ENCODE measurements at places on chromosomes 2 and 18.
A peak's percentile ranks its signal among the peaks of the same experiment; 100 is the strongest.

GRCh38 chr2:173866874-173867618 lies 98.1 kb downstream of the SP3 start:
- no peak overlapping the region for H3K4me3 ChIP-seq
- H3K27ac ChIP-seq, result no peak overlapping the region

GRCh38 chr2:239366740-239367139 lies 34.1 kb downstream of the HDAC4 start:
- no peak overlapping the region for H3K4me3 ChIP-seq
- H3K4me1 ChIP-seq, result peaks cover 27% of the 10 kb centered on the region
- peak; percentile 7 for DNase-seq
- no peaks in the 10 kb centered on the region for H3K36me3 ChIP-seq
- H3K27me3 ChIP-seq, result no peaks in the 10 kb centered on the region

GRCh38 chr2:234158812-234159211 lies 108.3 kb downstream of the SPP2 start:
- no peak overlapping the region for H3K27ac ChIP-seq
- no peaks in the 10 kb centered on the region for H3K27me3 ChIP-seq
- no peak overlapping the region for H3K4me3 ChIP-seq
- H3K4me1 ChIP-seq, result no peaks in the 10 kb centered on the region

- peaks cover 6% of the 10 kb centered on the region for H3K27me3 ChIP-seq
- H3K27ac ChIP-seq, result no peak overlapping the region
- no peaks in the 10 kb centered on the region for H3K36me3 ChIP-seq
Observed at GRCh38 chr18:45119876-45120275, 439.2 kb downstream of the SETBP1 start.

- no peak for DNase-seq
- no peaks in the 10 kb centered on the region for H3K36me3 ChIP-seq
- no peak overlapping the region for H3K27ac ChIP-seq
- no peaks in the 10 kb centered on the region for H3K27me3 ChIP-seq
Observed at GRCh38 chr2:209570194-209570593, 146.3 kb downstream of the MAP2 start.

DNA sequence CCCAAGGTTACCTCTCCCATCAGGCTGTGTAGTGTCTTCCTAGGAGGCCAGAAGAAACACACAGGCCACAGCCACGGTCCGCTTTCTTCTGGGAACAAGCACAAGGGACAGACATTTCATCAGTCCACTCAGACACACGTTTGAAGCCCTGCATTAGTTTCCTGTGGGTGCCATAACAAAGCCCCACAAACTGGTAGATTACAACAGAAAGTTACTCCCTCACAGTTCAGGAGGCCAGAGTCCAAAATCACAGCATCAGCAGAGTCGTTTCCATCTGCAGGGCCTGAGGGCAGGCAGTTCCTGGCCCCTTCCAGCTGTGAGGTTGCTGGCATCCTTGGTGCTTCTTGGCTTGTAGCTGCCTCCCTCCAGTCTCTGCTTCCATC lies 8.8 kb upstream of the PRLH start:
- no peak overlapping the region for H3K4me3 ChIP-seq
- H3K27me3 ChIP-seq, result no peaks in the 10 kb centered on the region
- H3K36me3 ChIP-seq, result no peaks in the 10 kb centered on the region
- H3K4me1 ChIP-seq, result no peaks in the 10 kb centered on the region
- H3K27ac ChIP-seq, result no peak overlapping the region

- no peaks in the 10 kb centered on the region for H3K36me3 ChIP-seq
- H3K27ac ChIP-seq, result no peak overlapping the region
- H3K4me1 ChIP-seq, result no peaks in the 10 kb centered on the region
- H3K4me3 ChIP-seq, result no peak overlapping the region
Observed at GRCh38 chr18:13328213-13328612, 109.7 kb downstream of the LDLRAD4 start.

DNA sequence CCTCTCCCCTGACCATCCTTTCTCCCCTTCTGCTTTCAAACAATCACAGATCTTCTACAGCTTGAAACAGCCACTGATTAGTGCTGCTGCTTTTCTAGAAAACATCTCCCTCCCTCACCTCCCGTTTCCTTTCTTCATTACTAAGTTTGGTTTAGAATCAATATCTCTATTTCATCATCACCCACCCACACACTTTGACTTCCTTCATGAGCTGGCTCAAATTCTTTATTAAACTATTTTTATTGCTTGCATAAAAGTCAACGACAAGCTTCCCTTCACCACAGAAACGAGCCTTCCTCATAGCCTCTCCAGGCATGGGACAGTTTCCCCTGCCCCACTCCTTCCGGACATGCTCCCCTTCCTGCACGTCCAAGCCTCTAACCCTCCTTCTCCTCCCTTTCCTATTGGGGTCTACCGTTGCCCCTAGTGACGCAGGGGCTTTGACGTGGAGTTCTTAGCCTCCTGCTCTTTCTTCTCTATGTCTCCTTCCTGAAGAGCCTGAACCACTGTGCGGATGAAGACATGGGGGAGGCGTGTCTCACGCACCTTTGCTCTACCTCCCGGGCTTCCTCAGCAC lies 172.0 kb downstream of the AFF3 start:
- DNase-seq, result no peak
- H3K27ac ChIP-seq, result no peak overlapping the region
- H3K4me1 ChIP-seq, result no peaks in the 10 kb centered on the region
- no peaks in the 10 kb centered on the region for H3K36me3 ChIP-seq
- no peaks in the 10 kb centered on the region for H3K27me3 ChIP-seq
- H3K4me3 ChIP-seq, result no peak overlapping the region

GRCh38 chr2:18398833-18399232 lies 161.6 kb downstream of the RDH14 start:
- H3K4me3 ChIP-seq, result no peak overlapping the region
- no peaks in the 10 kb centered on the region for H3K36me3 ChIP-seq
- no peak for DNase-seq

DNA sequence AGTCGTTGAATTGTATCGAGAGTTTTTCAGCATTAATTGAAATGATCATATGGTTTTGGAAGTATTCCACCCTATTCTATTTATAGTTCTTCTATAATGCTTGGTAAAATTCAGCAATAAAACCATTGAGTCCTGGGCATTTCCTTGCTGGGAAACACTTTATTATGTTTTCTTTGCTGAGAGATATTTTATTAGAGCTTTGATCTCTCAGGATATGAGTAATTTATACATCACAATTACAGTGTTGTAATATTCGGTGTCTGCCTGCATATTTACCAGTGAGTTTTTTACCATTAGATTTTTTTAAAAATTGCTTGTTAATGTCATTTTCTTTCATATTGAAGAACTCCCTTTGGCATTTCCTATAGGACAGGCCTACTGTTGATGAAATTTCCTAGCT lies 402.7 kb upstream of the FSIP2 start:
- no peaks in the 10 kb centered on the region for H3K4me1 ChIP-seq
- no peak overlapping the region for H3K27ac ChIP-seq
- H3K27me3 ChIP-seq, result no peaks in the 10 kb centered on the region
- H3K36me3 ChIP-seq, result no peaks in the 10 kb centered on the region
- no peak for DNase-seq
